ENCODE measurements at places on chromosomes 6 and 20.

GRCh38 chr20:62557462-62557861 lies 81.7 kb upstream of the GATA5 start:
- DNase-seq, result no peak

DNA sequence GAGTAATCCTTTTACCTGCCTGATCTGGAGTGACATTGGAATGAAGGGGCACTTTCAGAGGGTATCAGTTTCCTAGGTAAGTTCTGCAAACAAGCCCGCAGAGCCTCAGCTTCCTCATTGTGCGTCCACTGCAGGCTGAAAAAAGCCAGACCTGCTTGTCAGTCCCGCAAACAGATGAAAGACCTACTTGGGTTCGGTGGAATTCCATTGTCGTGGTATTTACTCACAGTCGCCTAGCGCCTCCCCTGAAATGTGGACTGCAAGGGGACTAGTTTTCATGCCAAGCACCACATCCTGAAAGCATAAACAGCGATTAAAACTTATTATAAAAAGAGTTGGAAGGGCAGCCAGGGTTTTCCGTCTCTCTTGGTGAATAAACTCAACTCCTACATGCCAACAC lies 121.5 kb downstream of the PAX1 start:
- no peak for DNase-seq

DNA sequence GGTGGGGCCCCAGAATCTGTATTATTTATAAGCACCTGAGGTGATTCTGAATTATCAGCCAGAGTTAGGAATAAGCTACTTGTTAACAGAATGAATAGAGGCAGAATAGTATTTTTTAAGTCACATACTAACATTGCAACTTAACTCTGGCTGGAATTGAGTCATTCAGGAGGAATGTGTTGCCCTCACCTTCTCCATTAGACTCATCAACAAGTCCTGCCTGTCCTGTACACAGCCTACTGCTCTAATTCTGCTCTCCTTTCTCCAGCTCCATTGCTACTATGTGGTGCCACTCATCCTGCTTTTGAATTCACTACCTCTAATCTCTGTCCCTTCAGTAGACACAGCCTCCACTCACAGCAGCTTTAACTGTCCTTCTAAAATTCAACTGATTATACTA lies 669.4 kb downstream of the DHX35 start:
- no peak for DNase-seq

- no peak for DNase-seq
Observed at GRCh38 chr6:145279993-145280392, 455.3 kb downstream of the EPM2A start.

GRCh38 chr20:53097791-53098190 lies 125.6 kb downstream of the TSHZ2 start:
- no peak for DNase-seq

GRCh38 chr20:42985628-42986027 lies 204.1 kb downstream of the PTPRT start:
- DNase-seq, result no peak

DNA sequence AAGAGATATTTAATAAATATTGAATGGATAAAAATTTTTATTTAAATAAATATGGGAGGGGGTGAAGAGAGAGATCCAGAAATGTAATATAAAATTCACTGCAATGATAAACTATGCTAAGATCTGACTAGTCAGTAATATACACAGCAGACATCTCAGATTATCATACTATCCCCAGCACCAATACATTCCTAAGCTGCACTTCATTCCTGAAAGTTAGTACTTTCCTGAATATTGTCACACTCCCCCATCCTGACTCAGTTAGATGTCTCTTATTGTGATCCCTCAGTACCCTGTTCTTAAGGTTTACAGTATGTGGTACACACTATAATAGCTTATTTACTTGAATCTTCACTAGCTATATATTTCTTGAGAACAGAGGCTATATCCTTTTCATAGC lies 88.3 kb upstream of the KCNQ5 start:
- DNase-seq, result no peak

- DNase-seq, result no peak
Observed at GRCh38 chr6:165635965-165636364, 27.1 kb downstream of the PDE10A start.

DNA sequence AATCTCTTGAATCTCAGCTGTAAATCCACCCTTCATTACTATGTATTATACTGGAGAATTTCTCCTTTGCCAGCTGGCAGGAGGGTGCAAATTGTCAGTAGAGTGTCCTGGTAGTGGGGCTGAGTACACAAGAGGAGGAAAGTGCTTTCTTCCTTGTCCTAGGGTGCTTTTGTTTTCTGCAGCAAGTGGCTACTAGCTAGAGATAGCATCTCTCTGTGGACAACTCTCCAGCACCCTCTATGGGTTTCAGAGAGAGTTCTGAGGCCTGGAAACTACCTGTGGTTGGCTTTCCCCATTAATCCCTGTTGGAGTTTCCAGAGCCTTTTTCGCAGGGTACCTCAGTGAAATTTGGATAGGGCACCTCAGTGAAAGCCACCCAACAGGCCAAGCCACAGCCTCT lies 422.5 kb upstream of the RGS17 start:
- DNase-seq, result no peak

DNA sequence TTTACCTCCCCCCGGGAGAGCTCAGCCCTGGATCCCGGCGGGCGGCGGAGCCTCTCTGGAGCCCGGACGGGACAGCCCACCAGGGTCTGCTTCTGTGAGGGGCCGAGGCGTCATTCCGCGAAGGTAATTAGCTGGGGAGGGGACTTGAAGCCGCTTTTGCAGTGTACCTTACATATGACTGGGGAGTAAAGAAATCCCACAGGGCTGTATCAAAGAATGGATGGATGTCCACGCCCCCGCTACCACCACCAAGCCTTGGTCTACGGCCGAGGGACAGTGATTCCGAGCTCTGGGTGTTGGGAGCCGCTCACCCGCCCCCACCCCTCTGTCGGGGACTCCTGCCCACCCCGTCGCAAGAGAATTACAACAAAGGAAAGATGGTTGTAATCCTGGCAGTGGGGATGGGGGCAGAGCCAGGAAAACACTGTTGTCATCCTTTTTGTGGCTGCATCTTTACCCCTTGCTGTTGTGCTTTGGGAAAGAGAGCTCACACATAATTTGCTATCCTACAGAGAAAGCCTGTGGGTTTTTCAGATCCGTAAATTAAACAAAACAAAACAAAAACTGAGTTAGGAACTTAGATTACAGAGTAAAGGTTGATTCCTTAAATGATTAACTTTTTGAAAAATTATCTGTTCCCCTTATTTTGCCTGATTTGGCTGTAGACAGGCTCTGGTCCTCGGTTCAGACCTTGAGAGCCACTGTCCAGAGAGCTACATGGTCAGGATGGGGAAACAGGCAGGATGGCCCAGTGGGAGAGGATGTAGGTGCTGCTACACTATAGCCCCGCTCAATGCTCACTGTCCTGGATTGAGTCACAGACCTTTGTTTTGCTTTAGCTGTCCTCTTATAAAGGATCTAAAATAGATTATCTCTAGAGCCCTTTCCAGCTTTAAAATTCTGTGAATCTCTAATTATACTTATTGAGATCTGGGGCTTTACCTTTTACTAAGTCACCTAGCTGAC lies 997 bp upstream of the FBXO30 start:
- peak; percentile 32 for DNase-seq

DNA sequence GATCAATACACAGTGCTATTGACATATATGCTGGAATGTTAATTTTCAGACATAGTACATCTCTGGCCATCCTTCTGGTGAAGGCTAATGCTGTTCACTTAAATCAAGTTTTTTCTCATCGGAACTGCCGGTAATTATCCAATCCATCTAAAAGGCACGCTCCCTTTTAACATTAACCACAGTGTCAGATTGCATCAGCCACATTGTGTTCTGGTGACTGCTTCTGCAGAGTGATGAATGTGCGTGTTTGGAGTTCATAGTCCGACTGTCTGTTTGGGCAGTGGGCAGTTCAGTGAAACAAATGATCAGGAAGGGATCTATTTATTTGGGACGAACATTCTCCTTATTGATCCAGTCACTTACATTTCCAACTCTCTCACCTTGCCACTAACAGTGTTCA lies 49.5 kb downstream of the SOBP start:
- DNase-seq, result no peak

- DNase-seq, result no peak
Observed at GRCh38 chr20:32680544-32681174, 6.9 kb upstream of the C20orf203 start.

DNA sequence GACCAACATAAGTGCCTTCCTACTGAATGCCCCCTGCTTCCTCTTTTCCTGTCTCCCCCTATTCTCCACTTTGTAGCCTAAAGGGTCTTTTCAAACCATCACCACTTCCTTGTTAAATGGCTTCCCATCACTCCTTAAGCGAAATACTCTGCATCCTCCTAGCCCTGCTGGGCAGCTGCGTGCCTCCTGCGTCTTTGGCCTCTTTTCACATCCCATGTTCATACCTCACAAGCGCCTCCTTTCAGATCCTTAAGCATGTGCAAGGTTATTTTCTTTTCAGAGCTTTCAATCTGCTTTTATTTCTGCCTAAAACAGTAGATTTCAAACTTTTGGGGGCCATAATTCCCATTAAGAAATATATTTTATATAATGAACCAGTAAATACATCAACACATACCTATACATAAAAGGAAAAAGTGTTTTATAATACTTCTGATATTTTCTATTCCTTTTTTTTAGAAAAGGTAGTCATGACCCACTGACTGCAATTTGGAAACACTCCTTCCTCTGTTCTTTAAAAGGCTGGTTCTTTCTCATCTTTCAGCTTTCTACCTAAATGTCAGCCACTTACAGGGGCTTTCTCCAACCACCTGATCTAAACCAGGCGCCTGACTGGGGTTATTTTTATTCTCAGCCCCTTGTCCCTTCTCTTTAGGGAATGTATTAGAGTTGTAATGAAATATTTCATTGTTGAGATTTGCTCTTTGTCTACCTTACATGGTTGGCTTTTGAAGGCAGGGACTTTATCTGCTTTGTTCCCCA lies 84.1 kb downstream of the PRDM1 start:
- DNase-seq, result no peak

DNA sequence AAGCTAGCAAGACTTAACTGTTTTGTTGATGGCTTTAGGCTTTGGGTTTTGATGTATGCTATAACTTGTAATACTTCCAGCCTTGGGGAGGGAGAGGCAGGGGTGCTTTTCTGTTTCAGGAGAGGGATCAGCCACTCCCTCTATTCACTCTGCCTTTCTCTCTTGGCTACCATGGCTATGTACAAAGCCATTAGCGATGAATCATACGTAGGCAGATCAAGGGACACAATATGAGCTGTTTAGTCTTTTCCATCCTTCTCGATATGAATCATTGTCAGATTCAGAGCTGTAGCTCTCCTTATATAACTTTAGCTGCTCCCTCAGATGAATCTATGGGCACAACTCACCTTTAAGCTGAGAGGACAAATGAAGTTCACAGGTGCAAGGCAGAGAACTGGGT lies 230.6 kb downstream of the TSHZ2 start:
- no peak for DNase-seq

- no peak for DNase-seq
Observed at GRCh38 chr6:96974516-96974915, 50.0 kb downstream of the KLHL32 start.

GRCh38 chr20:35463455-35464300 lies 8.3 kb downstream of the CEP250 start:
- DNase-seq, result no peak

DNA sequence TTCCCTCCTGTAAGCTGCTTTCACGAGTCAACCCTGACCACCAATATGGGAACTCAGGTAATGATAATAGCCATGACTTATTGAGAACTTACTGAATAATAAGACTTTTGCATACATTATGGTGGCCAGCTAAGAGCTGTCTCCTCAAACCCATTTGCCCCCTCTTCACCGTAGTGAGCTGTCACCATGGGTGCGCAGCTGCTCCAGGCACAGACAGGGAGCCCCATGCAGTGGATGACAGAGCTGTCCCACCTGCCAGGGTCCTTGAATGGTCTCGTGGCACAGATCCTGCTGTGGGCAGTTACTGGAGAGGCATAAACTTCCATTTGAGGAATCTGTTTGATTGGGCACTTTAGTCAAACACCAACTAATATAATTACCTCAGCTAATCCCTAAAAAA lies 1.9 kb downstream of the SLC22A16 start:
- DNase-seq, result no peak

DNA sequence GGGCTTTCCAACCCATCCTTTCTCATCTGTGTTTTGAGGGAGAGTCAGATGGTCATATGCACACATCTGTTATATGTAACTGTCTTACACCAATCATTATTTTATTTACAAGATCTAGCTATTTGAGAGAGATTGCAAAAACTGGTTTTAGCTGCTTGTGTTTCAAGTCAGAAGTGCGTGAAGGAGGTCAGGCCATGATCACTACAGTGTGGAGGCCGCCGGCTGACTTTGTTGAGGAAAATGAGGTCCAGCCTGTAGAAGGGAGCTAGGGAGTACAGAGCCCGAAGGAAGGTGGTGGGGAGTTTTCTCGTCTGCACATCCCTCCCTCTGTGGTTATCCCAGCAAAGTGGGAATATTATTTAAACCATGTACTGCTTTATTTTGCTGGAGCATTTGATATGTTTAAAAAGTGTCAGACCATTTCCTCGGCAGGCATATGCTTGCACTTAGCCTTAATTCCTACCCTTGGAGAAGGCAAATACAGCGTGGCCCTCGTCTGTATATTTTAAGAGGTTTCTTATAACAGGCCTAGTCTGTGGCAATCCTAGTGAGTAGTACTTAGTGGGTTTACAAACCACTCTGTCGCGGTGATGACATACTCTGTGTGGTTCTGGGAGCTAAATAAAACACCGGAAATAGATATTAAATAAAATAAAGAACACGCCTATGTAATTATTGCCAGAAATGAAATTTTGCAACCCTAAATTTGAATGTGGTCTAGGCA lies 95.6 kb downstream of the UST start:
- DNase-seq, result no peak

DNA sequence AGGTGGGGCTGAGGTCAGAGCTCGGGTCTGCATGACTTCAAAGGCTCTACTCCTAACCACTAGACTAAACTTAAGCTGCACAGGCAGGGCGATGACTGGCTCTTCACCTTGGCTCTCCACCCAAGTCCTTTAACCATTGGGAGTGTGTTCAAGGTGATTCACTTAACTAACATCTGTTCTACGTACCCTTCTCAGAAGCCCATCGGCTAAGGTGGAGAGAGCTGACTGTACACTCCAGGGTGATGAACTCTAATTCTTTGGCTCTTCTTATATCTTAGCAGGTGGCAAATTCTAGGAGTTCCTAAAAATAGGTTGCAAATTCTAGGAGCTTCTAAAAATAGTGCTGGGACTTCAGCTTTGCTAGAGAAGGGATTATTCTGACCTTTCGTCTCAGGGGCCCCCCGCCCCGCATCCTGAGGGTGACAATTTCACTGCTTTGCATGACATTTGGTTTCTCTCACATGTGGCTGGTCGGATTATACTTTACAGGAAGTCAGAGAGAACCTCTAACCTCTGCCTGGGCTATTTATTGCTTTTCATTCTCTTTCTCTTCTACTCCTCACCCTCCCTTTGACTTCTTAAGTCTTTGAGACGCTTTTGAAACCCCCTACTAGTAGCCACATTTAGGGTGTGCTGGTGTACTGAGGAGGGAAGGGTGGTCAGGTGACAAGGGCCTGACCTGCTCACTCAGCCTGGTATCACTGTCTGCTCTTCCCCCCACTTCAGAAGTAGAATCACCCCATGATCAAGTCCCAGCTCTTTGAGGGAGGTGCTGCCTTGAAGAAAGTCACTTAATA lies 55.5 kb downstream of the PRDM1 start:
- DNase-seq, result no peak

Measured in amygdala (tissue), 56 donors.